Mammary epithelial cell (primary cell): ENCODE measurements at places on chromosomes 6 and 20.

DNA sequence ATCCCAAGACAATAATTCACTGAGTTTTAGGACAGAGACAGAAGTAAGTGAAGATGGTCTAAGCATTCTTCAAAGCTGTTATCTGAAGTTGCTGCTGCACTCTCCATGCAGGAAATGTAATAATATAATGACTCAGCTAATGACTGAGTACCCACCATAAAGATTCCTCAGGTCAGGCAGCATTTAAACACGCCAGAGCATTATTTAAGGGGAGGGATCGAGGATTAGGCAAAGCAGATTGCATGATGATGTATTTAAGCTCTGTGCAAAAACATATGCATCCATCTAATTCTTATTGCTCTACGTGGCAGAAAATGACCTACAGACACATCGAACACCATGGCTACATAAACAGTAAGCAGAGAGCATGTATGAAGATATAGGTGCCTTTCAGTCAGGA is 216.4 kb downstream of the UNC5CL start:
- no peak for DNase-seq

DNA sequence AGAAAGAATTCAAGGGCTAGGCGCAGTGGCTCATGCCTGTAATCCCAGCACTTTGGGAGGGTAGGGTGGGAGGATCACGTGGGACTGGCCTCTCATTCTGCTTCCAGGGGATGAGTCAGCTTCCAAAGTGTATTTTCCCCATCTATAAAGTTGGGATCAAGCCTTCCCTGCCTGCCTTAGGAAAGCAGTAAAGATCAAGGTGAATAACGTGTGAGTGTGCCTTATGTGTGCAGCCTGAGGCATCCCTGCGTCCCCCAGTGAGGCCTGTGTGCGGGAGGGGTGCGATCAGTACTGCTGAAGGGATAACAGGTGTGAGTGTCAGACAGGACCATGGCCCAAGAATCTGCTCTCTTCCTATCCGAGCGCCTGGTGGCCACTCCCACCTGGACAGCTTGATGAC is 26.8 kb downstream of the TMEM181 start:
- DNase-seq = no peak

- no peak for DNase-seq
Observed at GRCh38 chr6:27311806-27312145, 297 bp downstream of the POM121L2 start.

DNA sequence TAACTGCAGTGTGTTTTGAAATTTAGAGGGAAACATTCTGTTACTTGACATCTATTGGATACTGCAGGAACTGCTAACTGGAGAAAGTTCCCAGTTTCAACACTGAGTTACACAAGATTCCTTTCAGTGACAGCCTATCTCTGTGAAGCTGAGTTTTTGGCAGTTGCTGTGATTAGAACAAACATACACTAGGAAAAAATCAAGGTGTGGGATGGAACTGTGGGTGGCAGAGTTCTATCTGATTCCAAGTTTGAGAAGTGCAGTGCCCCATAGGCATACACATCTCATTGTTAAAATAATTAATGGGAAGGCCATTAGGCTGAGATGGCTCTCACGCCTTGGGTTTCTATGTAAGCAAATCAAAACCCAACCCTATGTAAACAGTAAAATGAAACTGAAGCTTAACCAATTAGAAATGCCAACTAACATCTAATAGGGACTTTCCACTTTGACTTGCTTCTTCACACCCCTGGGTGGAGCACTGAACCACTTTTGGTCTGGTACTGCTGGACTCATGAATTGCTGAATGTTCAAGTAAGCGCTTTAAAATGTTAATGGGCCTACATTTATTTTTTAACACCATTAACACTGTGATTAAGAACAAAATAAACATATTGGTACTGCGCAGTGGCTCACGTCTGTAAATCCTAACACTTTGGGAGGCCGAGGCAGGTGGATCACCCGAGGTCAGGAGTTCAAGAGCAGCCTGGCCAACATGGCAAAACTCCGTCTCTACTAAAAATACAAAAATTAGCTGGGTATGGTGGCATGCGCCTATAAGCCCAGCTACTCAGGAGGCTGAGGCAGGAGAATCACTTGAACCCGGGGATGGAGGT is 55.2 kb upstream of the TBC1D7 start:
- DNase-seq = peak; percentile 69

DNA sequence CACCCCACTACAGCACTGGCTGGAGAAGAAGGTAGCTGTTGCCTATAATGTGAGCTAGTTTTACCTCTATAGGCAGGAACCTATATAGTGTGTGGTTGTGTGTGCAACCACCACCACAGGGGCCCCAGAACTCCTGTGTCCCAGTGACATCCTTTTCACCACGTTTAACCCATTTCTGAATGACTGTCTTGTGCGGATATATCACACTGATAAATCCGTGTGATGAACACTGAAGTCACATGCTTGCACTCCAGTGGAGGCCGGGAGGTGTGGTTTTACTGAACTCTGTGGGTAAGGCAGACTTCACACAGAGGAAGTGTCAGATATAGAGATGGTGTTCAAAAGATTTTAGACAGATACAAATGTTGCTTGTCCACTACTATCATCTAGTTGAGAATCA is 32.5 kb downstream of the SDHAF4 start:
- no peak for DNase-seq

- DNase-seq = no peak
Observed at GRCh38 chr6:133394630-133395029, 153.5 kb downstream of the EYA4 start.

- no peak for DNase-seq
Observed at GRCh38 chr20:22984008-22984407, 51.1 kb upstream of the SSTR4 start.
